ENCODE measurements at places on chromosomes 1 and 21.
A peak's percentile ranks its signal among the peaks of the same experiment; 100 is the strongest.

DNA sequence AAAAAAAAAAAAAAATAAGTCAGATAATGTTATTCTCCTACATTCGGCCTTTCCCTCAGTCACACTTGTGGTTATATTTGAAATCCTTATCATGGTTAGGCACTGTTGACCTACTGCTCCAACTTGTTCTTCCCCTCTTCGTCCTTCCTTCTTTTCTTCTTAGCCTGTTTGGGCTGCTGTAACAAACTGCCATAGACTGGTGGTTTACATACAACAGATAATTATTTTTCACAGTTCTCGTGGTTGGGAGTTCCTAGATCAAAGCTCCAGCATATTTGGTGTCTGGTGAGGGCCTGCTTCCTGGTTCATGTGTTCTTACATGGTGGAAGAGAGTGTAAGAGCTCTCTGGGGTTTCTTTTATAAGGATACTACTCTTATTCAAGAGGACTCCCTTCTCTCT lies 73.4 kb downstream of the RABGAP1L start:
- no peak for DNase-seq

- DNase-seq, result peak; percentile 58
Observed at GRCh38 chr1:239987103-239987745, 104.5 kb upstream of the FMN2 start.

GRCh38 chr1:10338047-10338446 lies 60.8 kb upstream of the PGD start:
- peak; percentile 11 for DNase-seq

DNA sequence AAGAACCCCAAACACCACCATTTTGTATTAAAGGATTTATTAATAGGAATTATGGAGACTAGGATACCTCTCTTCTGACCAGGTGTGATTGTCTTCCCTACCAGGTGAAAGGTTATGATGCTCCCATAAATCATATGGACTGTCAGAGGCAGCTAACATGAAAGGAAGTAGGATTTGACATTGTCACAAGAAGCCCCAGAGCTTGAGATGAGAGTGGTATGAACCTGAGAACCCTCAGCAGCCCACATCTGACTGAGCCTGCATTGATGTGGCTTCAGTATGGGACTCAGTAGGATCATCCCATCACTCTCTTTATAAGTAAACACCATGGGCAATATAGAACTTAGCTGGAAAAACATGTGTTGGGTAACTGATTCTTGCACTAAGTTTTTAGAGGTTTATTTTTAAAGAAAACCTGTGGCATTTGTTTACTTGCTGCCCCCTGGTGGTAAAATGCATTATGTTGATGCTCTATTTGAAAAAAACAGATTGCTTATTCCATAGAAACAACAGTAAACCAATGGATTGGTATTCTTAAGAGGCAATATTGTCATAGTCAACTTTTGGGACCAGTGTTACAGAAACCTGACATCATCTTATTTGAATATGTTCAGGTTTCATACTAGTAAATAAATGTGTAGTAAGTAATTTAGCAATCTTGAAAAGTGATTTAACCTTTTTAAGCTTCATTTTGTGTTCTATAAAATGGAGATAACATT lies 16.6 kb upstream of the CACYBP start:
- DNase-seq, result peak; percentile 28

- DNase-seq, result no peak
Observed at GRCh38 chr1:232144696-232145230, 485.2 kb downstream of the SIPA1L2 start.

DNA sequence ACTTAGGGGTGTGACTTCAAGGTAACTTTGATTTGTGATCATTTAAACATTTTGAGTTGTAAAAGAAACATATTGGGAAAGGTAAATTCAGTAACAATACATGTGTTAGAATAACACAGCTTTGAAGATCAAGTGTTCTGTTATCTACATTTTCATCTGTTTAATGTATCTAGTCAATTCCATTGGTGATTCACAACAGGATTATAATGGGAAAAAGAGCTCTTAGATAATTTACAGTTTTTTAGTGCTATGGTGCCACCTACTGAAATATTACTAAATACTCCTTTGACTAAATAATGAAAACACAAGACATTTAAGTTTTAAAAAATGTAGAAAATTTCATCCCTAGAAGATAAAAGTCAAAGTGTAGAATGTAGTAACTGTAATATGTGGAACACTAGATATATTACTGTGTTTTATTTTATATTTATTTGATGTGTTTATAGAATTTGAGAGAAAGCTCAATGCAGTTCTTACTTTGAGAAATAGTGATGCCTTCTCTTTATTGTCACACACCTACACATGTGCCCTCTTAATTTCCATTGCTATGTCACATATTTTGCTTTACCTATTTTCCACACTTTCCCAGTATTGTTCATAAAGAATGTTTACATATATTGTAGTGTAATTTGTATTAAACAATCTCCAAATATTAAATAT lies 47.4 kb downstream of the PTPRC start:
- DNase-seq, result peak; percentile 79

DNA sequence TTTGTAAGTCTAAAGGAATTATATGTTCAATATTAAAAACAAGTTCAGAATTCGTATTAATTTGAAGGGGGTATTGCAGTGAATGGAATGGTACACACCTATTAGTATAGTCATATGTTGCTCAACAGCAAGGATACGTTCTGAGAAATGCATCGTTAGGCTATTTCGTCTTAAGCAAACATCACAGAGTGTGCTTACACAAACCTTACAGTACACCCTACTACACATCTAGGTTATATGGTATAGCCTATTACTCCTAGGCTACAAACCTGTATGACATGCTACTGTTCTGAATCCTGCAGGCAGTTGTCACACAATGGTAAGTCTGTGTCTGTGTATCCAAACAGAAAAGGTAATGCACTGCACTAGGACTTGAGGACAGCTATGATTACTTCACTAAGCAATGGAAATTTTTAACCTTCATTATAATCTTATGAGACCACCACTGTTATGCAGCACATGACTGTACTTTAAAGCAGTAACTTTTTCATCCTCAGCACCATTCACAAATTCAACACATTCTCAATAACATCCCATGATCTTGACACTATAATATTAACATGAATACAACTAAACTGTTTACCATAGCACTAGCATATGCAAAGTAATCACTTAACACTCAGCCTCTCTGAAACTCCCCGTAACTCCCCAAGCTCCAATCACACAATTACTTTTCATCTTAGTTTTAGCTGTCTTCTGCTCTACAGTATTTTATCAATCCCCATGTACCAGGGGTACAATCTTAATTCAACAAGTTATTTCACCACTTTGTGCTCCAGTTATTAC lies 14.4 kb upstream of the PSMG1 start:
- no peak for DNase-seq

- DNase-seq, result peak; percentile 19
Observed at GRCh38 chr1:244273845-244274619, 177.7 kb downstream of the ADSS2 start.

DNA sequence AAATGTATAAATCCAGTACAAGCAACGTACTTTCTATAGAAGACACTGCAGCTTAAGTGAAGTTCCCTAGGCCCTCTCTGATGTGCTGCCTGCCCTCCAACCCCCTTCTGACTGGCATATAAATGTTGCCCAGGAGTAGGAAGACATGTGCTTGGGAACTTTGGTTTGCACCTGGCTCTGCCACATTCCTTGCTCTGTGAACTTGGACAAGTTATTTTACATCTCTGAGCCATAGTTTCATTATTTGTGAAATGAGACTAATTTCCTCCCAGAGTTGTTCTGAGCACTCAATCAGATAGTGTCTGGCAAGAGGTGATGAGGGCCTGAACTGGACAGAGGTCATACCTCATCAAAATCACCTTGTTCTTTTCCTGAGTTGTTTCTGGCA lies 3.5 kb upstream of the PHC2 start:
- DNase-seq, result no peak

GRCh38 chr1:193402977-193403376 lies 216.6 kb upstream of the B3GALT2 start:
- no peak for DNase-seq

DNA sequence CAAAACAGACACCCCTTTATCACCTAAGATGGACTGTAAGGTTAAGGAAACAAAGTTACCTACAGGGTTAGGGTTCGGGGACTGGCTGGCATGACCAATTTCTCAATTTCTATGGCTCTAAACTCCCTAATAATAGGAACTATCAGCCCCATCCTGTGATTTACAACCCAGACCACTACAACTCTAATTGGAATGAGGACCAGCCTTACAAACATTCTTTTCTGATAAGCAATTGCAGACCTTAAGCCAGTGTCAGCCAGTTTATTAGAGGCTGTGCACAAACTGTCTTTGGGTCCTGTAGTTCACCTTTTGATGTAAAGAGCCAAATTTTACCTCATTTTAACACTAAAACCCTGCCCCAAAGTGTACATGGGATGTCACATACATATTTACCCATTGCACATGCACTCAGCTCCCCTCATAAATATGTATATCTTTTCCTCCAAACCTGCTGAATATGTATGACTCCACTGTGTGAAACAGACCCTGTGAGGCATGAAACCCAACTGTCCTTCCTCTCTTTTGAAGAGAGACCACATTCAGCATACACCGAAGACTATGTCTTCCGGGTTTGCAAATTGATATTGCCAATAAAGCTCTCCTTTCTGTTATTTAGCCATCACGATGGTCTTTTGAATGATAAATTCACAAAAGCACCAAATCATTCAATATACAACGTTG lies 7.3 kb upstream of the APP start:
- no peak for DNase-seq

DNA sequence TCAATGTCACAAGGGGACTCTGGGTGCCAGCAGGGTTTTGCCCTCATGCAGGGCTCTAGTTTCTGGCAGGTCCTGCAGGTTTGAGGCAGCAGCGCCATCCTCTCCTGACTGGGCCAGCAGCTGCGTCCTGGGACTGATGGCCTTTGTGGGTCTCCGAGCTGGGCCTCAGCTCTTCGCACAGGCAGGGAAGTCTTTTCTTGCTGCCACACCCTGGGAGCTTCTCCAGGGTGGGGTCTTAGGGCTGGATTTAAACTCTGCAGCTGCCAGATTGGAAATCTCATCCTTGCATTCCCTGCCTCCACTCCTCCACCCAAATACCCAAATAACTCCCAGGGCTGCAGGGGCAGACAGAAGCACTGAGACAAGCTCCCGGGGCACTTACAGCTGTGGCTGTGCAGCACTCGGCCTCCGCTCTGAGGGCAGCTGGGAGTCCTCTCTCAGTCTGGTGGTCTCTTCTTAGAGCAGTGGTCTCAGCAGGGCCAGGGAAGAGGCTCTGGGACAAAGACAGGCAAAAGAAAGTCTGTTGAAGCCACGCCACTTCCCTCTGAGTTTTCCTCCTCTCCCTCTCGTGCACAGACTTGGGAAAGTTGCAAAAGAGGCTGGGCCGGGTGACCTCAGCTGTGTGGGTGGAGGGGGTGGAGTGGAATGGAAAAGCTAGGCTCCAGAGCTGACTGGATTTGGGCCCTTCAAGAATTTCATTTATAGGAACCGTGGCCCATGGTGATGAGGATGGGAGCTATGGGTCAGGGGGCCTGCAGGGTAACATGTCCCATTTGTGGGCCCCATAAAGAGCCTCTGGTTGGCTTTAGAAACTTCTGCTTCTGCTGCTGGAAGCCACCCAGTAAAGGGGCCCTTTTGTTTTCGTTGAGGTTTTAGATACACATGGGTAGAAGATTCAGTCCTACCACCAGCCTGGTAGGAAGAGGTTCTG lies at the start of gene RAB7B:
Gene RAB7B, minus strand, starts transcription at position 525 of the 931 bp plus-strand sequence. CDS start 9,260 bp downstream, outside the sequence.
- no peak for DNase-seq

GRCh38 chr1:5640845-5641244 lies 351.4 kb downstream of the NPHP4 start:
- DNase-seq, result no peak

DNA sequence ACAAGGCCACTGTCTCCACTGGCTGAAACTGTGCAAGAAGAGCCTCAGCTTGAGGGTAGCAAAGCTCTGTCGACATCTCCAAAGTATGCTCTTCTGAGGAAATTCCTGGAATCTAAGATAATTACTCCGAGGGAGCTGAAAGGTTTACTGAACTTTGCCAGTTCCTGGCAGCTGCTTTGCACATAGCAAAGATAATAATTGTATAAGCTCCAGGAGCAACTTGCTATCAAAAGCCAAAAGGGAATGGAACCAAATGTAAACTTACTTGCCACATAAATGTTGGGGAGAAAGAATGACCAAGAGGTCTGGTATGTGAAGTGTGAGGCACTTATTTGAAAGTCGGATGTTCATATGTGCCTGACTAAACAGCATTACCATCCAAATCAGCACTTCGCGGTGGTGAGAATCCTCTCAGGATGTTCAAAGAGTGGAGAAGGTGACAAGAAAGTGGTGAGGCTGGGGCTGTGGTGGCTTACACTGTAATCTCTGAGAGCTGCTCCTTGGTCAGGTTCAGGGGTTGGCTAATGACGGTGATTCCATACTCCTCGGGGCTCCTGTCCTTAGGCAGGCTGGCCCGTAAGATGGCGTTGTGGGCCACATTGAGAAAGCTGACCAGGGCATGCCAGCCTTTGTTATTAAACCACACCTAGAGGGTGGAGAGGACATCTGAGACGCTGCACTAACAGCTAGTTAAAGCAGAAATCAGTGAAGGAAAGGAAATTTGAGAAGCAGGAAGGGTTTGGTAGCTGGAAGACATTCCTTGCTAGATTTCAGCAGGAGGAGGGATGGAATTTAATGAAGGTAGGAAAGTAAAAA lies 100.0 kb downstream of the ABCA4 start:
- no peak for DNase-seq

DNA sequence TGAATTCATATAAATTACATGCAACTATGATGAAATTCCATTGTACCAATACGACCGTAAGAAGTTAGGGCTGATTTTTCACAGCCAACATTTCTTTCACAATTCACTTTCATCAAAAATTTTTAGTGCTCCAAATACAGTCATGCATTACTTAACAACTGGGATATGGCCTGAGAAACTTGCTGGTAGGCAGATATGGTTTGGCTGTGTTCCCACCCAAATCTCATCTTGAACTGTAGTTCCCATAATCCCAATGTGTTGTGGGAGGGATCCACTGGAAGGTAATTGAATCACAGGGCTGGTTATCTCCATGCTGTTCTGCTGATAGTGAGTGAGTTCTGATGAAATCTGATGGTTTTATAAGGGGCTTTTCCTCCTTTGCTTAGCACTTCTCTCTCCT lies 244.4 kb downstream of the AKT3 start:
- DNase-seq, result no peak

- DNase-seq, result peak; percentile 65
Observed at GRCh38 chr1:63322114-63322943, at the start of gene FOXD3. Gene FOXD3 (plus strand): TSS chr1:63322567. CDS start chr1:63323059, 492 bp downstream.

DNA sequence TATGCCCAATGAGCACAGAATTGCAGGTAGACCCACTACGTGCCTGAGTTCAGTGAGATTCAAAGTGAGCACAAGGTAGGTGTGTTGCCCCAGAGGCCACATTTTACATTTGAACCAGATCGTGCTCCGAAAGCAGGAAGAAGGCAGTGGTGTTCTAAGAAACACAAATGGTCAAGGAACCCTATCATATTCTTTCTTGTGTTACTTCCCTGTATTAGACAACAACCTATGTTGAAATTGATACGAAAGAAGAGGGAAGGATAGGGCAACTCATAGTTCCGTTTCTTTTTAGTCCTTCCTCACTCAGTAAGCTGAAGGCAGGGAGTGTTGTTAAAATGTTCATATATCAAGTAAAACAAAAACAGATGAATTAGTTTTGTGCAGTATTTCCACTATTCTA lies 33.9 kb downstream of the OLFML2B start:
- DNase-seq, result no peak

- no peak for DNase-seq
Observed at GRCh38 chr1:22782406-22782805, 71.8 kb downstream of the EPHB2 start.

Data from NCI-H2081 (cell line).